ENCODE measurements at places on chromosomes 3 and 15.
A peak's percentile ranks its signal among the peaks of the same experiment; 100 is the strongest.

DNA sequence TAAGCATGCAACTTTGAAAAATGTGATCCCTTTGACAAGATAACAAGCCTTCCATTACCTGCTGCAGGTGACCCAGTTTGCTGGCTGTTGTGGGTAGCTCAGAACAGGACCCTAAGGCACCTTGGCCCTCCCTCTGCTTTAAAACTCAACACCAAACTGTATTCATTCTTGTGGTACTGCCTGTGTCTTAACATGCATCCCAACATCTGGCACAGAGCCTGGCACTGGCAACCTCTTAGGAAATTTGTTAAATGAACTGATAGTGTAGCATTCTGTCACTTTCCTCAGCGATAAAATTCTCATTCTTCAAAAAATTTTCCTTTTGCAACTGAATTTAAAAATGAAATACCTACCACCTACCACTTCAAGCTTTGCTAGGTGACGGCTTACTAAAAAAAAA lies 287.3 kb upstream of the ADAMTS9 start:
- DNase-seq = no peak

DNA sequence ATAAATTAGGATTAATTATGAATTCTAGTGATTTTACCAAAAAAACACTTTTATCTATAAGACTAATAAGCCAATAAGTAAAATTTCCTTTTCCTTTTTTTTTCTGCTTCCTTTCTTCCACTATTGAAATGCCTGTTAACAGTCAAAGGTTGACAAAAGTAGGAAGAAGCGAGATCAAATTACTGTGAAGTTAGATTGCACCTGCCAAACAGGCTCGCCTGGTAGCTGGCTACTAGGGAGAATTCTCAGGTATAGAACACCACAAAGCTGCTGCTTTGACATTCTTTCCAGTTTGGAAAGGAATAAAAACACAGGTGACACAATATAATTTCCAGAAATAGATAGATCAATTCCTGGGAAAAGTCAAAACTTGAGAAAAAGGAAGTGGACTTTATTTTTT lies 749.0 kb downstream of the NSUN3 start:
- DNase-seq = no peak

DNA sequence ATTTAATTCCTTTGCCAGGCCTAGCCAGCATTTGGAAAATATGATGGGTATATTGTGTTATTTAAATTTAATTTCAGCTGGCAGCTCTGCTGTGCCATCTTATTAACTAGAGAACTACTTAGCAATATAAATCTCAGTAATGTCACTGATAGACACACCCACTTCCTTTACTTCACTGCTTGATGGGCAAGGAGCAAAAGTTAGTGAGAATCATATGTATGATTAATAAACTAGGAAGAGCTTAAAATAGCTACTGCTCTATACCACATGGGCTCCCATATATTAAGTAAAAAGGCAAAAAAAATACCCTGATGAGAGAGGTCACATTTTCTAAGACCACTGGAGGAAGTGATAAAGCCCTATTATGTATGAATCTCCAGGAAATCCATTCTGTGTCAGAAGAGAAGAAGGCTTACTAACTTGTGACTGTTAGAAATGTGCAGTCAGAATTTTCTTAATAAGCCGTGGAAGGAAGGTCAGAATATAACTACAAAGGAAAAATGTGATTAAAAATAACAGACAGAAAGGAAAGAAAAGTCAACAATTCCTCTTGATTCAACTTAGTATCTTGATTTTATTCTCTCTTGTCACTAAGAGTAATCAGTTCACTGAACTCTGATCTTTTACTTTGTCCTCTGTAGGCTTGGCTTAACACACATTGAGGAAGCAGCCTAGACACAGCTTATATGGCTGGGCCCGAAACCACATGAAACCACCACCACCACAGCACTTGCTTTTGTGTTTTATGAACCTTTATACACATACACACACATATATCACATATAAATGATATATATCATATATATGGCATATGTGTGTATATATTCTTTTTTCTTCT lies 1233.9 kb upstream of the ALCAM start:
- no peak for DNase-seq

DNA sequence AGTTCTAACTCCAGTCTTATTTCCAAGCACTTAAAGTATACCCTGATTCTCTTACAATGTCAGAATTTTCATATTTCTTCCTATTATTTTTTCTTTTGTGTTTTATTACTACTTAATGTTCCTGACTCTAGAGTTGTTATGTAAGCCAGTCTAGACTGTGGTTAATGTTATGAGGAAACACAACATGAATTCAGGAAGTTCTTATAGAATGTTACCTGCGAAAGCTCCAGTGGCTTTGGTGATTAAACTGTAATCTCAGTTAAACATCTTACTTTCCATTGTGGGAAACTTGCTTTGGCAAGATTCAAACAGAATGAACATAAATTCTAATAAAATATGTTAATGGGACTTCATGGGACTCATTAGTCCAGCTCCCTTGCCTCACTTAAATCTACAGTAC lies 36.6 kb upstream of the CHL1 start:
- DNase-seq = no peak

- DNase-seq = no peak
Measured at GRCh38 chr3:79820089-79820488, 52.3 kb upstream of the ROBO1 start.

DNA sequence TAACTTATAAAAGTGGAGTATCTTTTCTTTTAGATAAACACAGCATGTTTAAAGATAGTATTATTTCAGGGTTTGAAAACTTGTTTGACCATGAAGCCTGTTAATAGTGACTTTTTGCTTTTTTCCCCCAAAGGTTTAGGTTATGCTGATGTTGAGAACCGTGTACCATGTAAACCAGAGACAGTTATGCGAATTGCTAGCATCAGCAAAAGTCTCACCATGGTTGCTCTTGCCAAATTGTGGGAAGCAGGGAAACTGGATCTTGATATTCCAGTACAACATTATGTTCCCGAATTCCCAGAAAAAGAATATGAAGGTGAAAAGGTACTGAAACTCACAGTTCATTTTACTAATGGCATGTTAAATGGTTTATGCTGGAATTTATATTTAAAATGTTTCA lies 5.1 kb downstream of the LACTB start:
- no peak for DNase-seq

- no peak for DNase-seq
Measured at GRCh38 chr3:34296796-34297195, 498.4 kb downstream of the PDCD6IP start.

DNA sequence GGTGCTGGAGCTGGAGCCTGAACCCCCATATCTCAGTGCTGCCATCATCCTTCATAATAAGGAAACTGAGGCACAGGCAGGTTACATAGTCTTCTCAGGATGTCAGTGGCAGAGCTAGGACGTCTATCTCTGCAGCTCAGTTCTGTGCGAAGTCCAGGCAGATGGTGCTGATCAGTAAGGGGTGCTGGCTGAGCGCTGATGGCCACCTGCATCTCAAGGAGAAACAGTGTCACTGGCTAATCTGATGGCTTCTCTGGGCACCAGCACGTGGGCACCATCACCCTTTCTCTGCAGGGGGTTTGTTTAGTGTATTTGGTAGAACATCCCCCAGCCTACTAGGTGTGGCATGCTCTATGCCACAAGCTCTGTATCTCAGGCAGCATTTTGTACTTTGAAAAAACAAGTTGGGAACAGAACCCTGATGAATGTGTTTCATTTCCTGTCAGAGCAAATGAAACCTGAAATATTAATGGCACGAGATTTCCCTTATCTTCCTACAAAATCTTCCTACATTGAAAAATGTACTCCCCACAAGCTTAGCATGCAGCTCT lies 35.1 kb downstream of the APBA2 start:
- no peak for DNase-seq

- DNase-seq = peak; percentile 75
Measured at GRCh38 chr3:123096731-123097130, 29.9 kb downstream of the PDIA5 start.

DNA sequence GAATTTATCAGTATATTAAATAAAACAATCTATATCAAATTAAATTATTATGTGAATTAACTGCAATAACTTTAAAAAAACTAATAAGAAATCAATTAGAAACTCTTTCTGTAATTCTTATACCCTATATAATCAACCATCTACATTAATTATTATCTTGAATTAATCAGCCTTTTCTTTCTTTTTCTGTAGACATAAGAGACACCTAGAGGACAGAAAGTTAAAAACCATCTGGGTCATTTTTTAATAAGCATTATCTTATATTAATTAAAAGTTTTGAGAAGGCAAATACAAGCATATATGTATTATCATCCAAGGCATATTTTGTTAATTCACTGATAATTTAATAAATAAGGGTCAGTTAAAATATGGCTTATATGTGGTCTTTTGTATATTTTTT lies 24.2 kb upstream of the SLC25A26 start:
- DNase-seq = peak; percentile 16

- DNase-seq = no peak
Measured at GRCh38 chr3:134576831-134577230, 74.0 kb downstream of the KY start.

- DNase-seq = peak; percentile 26
Measured at GRCh38 chr3:170864525-170865208, 5.3 kb downstream of the RPL22L1 start.

DNA sequence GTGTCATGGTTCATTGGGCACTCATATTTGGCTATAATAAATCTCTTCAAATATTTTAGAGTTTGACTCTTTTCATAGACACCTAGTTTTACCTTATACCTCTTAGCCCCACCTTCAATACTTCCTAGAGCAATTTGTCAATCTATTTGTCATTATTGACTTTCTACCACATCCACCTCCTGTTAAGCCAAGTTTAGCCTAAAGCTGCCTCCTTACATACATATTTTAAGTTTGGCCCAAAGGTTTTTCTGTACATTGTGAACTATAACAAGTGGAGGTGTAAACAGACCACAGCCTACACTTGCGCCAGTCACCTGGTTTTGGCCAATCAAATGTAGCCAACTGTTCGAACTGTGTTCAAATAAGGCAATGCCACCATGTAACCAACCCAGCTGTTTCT lies 18.1 kb upstream of the ABHD17C start:
- DNase-seq = no peak

DNA sequence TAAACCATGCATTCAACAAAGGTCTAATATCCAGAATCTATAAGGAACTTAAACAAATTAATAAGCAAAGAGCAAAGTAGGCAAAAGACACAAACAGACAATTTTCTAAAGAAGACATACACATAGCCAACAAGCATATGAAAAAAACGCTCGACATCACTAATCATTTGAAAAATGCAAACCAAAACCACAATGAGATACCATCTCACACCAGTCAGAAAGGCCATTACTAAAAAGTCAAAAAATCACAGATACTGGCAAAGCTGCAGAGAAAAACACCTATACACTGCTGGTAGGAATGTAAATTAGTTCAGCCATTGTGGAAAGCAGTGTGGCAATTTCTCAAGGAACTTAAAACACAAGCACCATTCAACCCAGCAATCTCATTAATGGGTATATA lies 53.8 kb downstream of the FSIP1 start:
- no peak for DNase-seq

GRCh38 chr3:149992416-149993058 lies 21.8 kb upstream of the PFN2 start:
- DNase-seq = no peak

- DNase-seq = peak; percentile 87
Measured at GRCh38 chr3:146968204-146968651, 363.1 kb upstream of the PLSCR5 start.

- peak; percentile 56 for DNase-seq
Measured at GRCh38 chr3:118817748-118818165, 216.9 kb downstream of the IGSF11 start.

DNA sequence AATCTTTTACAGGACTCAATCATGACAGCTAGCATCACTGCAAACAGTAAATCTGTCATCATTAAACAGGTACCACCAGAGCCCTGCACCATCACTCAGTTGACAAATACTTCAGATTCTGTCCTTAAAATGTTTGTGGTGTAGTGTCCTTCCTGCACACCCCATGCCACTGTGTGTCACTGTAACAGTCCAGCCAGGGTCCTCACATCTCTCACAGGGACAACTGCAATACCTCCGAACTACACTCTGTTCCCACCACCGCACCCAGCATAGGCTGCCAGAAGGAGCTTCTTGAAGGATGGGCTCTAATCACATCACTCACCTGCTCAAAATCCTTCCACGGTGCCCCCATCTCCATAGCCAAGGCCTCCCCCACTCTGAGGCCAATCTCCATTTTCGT lies 90.2 kb upstream of the FGF12 start:
- DNase-seq = no peak

Measured in fibroblast of mammary gland (primary cell).